ENCODE measurements at places on chromosomes 7 and 10.

DNA sequence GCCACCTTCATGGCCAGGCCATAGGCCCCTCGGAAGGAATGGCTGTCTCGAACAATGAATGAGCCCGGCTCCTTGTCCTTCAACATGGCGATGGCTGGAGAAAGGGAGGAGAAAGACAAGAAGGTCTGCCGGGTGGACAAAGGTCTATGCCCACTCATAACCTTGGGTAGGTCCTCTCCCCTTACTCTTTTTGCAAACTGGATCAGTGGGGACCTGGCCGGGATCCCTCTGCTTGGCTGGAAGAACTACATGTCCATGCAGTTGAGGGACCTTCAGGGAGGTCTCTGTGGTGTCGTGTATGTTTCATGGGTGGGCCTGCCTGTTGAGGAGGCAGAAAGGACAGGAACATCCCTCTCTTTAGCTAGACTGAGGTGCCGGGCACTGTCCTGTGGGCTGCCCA lies 284.8 kb downstream of the TNS3 start:
- no peak for DNase-seq

- no peak for DNase-seq
Measured at GRCh38 chr10:17425584-17426262, 28.7 kb downstream of the ST8SIA6 start.

DNA sequence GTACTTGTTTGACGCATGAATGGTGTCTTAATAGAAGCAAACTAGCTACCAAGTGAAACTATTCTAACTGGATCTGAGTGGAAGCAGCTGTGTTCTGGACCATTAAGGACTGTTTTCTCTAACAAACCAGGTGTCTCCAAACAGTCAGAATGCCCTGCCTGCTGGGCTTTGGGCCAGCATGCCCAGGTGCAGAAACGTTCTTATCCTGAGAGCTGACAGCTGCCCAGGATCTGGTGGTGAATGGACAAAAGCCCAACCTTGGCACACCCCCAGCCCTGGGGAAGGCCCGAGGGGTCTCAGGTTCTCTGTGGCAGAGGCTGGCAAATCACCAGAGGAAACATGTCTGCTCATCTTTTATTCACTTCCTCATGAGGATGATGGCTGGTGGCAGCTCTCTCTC lies 48.2 kb upstream of the LAMB4 start:
- no peak for DNase-seq

DNA sequence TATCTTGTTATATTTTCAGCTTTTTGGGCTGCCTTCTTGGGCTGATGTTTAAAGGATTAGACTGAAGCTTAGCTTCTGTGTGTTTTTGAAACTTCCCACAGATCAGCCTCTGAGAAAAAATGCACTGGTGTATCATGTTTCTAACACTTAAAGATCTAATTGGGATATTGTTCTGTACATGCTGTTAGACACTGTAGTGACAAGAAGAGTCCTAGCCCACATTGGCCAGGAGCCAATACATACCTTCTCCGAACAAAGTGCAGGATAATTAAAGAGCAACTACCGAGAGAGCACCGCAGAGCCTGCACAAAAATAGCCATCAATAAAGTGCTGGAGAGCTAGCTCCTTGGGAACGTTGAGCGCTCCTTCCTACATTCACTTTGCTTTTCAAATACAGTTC lies 289.4 kb upstream of the SP8 start:
- no peak for DNase-seq

- DNase-seq, result no peak
Measured at GRCh38 chr7:138575897-138576428, 115.9 kb downstream of the TRIM24 start.

DNA sequence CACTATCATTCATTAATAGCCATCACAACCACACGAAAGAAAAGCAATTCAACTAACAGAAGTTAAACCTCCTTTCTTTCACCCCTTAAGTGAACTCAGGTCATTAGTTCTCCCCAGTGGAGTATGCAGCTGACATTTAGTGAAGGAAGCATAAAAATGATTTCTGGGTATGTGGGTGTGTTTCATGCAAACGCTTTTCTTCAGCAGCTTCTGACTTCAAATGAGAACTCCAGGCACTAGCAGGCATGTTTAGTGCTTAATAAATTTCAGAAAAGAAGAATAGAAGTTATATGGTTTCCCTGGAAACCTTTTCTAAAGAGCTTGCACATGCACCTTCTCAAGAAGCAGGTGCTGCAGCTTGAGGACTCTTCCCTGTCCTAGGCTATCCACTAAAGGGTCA lies 62.5 kb downstream of the PIK3CG start:
- no peak for DNase-seq

DNA sequence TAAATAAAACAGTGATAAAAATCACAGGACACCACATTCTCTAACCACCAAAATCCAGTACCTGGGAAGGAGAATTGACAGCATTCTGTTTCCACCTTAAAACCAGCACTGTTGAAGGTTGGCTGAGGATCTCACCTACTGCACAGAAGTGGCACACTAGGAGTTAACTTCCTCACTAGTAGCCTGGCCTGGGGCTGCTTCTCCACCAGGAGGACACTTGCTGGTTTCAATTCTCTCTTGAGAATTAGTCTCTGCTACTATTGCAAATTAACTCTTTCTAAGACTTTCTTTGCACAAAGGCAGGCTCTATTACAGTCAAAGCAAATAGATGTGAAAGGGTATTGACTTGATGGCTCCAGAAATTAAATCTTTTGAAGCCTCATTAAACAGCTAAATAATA lies 2.3 kb upstream of the CTTNBP2 start:
- no peak for DNase-seq

- DNase-seq, result no peak
Measured at GRCh38 chr10:77584938-77585337, 52.7 kb downstream of the KCNMA1 start.

DNA sequence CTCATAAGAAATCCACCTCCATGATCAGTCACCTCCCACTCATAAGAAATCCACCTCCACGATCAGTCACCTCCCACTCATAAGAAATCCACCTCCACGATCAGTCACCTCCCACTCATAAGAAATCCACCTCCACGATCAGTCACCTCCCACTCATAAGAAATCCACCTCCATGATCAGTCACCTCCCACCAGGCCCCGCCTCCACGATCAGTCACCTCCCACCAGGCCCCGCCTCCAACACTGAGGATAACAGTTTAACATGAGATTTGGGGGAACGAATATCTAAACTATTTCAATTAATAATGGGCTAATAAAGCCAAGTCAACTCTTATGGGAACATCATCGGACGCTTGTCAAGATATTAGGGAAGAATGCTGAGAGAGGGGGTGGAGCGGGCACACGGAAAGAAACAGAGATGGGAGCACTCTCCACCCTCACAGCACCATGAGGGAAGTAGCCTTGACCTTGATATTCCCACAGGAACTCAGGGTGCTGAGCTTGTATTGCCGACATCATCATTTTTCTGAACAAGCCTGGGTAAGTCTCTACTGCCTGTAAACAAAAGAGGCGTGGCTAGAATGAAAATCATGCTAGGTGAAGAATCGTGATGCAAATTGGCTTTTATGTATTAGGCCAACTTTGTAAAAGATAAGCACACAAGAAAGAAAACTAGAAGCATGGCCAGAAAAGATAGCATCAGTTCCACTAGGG lies 303.5 kb upstream of the KLF6 start:
- no peak for DNase-seq

- no peak for DNase-seq
Measured at GRCh38 chr10:34808801-34809745, 6.0 kb downstream of the PARD3 start.

DNA sequence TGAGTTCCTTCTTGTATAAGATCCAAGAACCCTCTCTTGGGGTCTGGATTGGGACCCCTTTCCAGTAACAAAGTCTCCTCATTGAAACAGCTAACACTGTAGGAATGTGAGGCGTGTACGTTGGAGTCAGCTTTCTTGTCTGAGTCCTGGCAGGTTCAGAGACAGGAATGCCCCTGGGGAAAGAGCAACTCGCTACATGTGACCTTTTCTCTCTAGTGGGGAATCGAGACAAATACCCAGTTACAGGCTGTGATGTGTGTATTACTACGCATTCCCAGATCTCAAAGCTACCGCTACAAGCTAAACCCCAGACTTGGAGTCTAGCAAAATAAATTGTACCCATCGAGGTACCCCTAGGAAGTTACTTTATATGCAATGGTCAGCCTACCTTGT lies 85.6 kb upstream of the FRMD4A start:
- no peak for DNase-seq

DNA sequence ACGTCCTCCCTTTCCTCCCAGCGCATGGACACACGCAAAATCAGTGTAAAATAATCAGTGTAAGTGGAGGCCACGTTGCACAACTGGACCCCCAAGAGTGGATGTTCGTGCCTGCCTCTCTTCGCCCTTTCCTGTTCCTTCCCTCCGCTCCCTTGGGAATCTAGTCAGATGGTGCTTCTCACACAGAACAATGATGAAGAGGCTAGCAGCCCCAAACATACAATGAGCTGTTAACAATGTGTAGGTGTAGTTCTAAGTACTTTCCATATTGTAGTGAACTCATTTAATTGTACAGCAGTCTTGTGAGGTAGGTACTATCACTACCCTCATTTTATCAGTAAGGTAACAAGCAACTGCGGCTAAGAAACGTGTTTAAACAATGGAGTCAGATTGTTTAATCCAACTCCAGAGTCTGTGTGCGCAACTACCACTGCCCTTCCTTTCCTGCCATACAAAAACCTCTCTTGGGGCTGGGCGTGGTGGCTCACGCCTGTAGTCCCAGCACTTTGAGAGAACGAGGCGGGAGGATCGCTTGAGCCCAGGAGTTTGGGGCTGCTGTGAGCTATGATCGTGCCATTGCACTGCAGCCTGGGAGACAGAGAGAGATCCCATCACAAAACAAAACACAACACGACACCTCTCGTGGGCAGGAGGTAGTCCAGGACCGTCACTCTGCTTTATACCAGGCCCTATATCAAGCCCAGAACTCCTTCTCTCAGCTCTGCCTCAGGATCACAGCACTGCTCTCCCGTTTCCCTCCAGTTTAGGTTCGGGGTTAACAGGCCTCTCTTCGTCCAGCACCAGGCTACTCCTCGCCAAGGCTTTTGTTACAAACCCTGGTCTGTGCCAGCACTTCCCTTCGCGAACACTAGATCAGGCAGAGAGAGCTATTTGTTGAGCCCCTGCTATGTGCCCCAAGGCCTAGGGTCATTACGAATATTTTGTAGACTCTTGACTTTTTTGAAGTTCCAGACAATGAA lies 1.1 kb downstream of the FKBP9 start:
- DNase-seq, result no peak

DNA sequence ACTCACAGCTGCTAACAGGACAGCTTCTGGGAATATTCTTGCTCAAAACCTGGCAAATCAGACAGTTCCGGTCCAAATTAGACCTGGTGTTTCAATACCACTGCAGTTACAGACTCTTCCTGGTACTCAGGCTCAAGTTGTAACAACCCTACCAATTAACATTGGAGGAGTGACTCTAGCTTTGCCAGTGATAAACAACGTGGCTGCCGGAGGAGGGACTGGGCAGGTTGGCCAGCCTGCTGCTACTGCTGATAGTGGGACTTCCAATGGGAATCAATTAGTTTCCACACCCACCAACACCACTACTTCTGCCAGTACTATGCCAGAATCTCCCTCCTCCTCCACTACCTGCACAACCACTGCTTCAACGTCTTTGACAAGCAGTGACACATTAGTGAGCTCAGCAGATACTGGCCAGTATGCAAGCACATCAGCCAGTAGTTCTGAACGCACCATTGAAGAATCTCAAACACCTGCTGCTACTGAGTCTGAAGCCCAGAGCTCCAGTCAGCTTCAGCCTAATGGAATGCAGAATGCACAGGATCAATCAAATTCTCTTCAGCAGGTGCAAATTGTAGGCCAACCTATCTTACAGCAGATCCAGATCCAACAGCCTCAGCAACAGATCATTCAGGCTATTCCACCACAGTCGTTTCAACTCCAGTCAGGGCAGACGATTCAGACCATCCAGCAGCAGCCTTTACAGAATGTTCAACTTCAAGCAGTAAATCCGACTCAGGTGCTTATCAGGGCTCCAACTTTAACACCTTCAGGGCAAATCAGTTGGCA lies 2.1 kb downstream of the SP4 start:
- no peak for DNase-seq

DNA sequence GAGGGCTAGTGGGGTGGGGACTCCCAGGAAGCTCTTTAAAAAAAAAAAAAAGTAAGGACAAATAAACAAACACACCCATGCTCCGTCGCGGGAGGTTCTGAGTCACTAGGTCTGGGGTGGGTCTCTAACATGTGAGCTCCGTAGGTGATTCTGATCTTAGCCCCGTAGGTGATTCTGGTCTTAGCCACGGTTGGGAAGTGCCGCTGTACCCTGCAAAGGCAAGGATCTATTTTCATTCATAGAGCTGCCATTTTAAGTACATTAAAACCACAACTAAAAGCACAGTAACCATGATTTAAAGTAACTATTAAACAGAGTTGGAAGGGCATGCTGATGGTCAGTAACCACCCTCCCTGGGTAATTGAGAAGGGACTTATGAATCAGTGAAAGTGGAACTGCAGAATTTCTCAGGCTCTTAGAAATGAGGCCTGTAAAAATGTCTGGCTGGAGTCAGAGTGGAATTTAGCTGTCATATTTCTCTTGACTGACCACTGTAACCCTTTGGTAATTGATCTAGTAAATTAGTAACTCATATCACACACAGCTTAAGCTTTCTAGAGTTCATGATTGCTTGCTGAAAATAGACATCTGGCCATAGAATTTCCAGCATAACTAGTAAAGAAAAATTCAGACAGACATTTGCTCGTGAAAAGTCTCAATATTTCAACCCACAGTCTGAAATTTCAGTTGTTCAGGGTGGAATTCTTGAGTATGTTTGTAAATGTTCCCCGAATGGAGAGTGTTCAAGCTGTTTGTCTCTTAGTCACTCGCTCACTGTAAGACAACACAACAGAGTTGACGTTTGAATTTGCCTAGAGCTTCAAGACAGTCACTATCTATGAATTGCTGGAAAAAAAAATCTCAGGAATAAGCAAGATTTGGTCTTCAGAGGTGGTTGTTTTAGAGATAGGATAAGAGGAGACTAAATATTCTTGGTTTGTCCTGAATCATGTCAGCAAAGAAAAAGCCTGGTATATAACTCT lies 34.2 kb upstream of the TCF7L2 start:
- DNase-seq, result no peak

DNA sequence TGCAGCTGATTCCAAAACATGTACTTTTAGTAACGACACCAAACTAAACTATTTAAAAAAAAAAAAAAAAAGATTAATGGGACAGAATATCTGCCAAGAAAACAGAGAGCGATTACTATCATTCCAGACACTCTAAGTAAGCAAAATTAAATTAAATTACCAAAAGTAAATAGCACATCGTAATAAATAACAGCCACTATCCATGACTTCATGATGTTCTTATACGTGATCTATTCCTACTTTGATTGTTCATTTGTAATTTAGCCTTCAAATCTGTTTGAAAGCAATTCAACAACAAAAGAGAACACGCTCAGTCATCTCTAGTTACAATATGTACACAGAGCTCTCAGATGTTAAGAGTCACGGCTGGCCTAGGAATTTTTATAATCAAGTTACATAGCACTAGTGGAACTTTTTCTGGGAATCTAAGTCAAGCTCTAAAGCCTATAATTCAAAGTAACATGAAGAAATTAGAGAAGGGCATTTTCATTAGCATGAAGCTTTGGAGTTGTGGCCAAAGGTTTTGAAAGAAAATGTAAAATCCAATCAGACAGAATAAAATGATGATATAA lies 241.7 kb upstream of the NEBL start:
- DNase-seq, result no peak

Measured in stimulated activated CD8-positive, alpha-beta memory T cell treated with anti-CD3 and anti-CD28 coated beads, Interleukin-7, amount 100 ng/mL, for 1 hour (primary cell).